ENCODE measurements at places on chromosomes 3 and 15. TPM values are rescaled to one million over a fixed set of nuclear protein-coding genes. Genes with fewer than 3 reads are reported as not detected.

- DNase-seq = no peak
- no peak overlapping the region for H3K27ac ChIP-seq
- H3K36me3 ChIP-seq = no peaks in the 10 kb centered on the region
- H3K4me3 ChIP-seq = no peak overlapping the region
- peaks cover 35% of the 10 kb centered on the region for H3K27me3 ChIP-seq
Observed at GRCh38 chr15:40110866-40111550, 2.3 kb upstream of the BMF start.

- peak overlapping the region; percentile 53 for H3K4me3 ChIP-seq
- H3K4me1 ChIP-seq = no peaks in the 10 kb centered on the region
- H3K27ac ChIP-seq = no peak overlapping the region
- no peaks in the 10 kb centered on the region for H3K36me3 ChIP-seq
- DNase-seq = peak; percentile 77
Observed at GRCh38 chr15:62164396-62165103, 535 bp downstream of the C2CD4B start.

- no peaks in the 10 kb centered on the region for H3K36me3 ChIP-seq
- peaks cover 44% of the 10 kb centered on the region for H3K4me1 ChIP-seq
- H3K27ac ChIP-seq = no peak overlapping the region
- DNase-seq = peak; percentile 44
- H3K27me3 ChIP-seq = no peaks in the 10 kb centered on the region
Observed at GRCh38 chr3:79204351-79204750, 563.4 kb downstream of the ROBO1 start.

- no peaks in the 10 kb centered on the region for H3K4me1 ChIP-seq
- H3K36me3 ChIP-seq = no peaks in the 10 kb centered on the region
- no peaks in the 10 kb centered on the region for H3K27me3 ChIP-seq
- H3K27ac ChIP-seq = no peak overlapping the region
- no peak for DNase-seq
Observed at GRCh38 chr15:79378394-79379109, 53.6 kb upstream of the MINAR1 start.

PPP4R2 gene
- total RNA-seq = 143 TPM

DNA sequence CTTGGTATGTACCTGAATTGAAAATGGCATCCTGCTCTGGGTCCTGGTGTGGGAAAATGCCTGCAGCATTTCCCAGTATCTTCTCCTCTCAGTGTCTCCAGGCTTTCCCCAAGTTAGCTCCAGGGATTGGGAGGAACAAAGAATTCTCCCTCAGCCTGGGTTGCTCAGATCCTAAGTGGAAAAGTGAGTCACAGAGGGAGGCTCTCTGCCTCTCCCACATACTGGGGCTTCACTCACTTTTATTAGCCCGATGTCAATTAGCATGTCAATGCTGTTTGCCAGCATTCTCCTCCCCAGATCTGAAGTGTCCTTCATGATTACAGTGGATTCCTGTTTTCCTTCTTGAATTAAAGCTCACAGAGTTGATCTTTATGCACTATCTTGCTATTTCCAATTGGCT, 655.0 kb downstream of the EPHA3 start:
- H3K27me3 ChIP-seq = no peaks in the 10 kb centered on the region
- H3K4me3 ChIP-seq = no peak overlapping the region
- no peak overlapping the region for H3K27ac ChIP-seq

NPAP1 gene
- total RNA-seq = 0.06 TPM

Data from neural progenitor cell (in vitro differentiated cells).